Prostate gland (tissue), 2 donors: ENCODE measurements at places on chromosomes 2 and 18.

GRCh38 chr18:12747530-12748315 lies 44.9 kb downstream of the PSMG2 start:
- no peak for DNase-seq

- DNase-seq, result peak; percentile 12
These were observed 594.3 kb upstream of the NETO1 start for GRCh38 chr18:73462092-73462491.

GRCh38 chr2:23789012-23789411 lies 137.9 kb downstream of the ATAD2B start:
- no peak for DNase-seq

GRCh38 chr2:236162882-236163470 lies 5.2 kb downstream of the GBX2 start:
- no peak for DNase-seq

- no peak for DNase-seq
These were observed 257.7 kb upstream of the MYT1L start for GRCh38 chr2:2588777-2589176.

DNA sequence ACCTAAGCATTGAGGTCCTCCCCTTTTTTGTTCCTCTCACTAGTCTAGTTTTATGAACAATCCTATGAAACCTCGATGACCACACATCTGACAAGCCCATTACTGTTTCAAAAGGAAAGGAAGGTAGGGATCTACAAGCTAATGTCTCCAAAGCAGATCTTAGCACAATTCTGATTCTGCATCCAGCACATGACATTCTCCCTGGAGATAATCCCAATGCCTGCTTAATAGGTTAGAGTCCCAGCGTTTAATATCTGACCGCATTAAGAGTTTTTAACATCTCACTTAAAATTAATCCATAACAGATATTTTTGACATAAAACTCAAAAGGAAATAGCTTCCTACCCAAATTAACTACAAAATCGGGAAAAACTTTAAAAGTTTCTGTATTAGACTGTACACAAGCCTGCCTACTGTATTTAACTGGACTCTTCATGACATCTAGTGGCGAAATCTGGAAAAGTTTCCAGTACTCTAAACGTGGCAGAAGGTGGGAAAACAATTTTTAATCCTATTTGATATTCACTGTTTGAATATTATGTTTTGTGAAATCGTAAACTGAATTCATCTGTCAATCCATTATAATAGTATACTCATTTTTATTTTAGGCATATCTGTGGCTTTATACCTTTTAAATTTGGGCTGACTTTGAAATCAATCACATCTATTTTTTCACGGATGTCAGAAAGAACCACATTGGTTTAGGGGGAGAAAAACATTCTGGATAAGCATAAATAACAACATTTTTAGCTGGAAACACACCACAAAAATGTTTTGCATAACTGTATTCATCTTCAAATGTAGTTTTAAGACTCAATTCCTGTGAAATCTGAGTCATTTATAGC lies 62.4 kb downstream of the TXNL1 start:
- DNase-seq, result no peak

GRCh38 chr2:116717832-116718231 lies 1096.7 kb upstream of the DDX18 start:
- DNase-seq, result no peak

- no peak for DNase-seq
These were observed 47.9 kb downstream of the HADHB start for GRCh38 chr2:26292646-26293045.

GRCh38 chr2:53231908-53232307 lies 535.7 kb upstream of the CHAC2 start:
- no peak for DNase-seq

- no peak for DNase-seq
These were observed 19.3 kb upstream of the CTIF start for GRCh38 chr18:48519431-48520100.

DNA sequence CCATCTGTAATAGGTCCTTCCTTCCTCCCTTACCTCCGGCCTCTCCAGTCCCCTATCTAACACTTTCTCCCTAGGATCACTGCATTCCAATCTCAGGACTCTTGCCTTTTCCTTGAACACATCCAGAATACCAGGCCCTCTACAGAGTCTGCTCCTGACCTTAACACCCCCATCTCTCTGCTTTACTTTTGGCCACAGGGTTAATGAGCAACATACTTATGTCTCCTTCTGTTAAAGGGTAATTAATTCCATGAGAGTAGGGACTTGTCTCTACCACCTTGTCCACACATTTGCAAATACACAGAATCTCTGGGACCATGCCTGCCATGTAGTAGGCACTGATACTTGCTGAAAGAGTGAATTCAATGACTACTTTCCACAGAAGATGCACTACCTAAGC lies 94.9 kb downstream of the COBLL1 start:
- no peak for DNase-seq

DNA sequence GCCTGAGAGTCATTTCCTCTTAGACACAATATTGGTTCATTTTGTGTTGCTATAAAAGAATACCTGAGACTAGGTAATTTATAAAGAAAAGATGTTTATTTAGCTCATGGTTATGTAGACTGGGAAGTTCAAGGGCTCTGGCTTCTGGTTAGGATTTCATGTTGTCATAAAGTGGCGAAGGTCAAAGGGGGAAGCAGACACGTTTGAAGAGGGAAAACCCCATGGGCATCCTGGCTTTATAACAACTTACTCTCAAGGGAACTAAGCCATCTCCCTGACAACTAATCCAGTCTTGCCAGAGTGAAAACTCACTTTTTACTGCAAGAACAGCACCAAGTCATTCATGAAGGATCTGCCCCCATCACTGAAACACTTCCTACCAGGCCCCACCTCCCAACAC lies 89.7 kb upstream of the RNF152 start:
- DNase-seq, result no peak

DNA sequence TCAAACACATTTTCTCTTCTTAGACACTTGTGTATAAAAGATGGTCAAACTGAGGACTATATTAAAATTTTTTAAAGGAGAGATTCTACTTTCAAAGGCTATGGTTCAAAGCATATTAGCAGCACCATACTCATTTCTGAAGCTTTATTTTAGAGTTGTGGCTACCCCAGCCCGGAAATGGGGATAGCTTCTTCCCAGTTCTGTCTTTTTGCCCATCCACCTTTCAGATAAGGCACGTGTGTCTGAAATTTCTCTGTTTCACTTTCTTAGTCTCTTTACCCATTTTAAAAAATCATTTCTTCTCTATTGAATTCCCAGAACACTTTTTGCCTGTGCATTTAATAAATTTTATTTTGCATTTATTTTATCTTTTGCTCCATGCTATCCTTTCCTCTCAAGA lies 431.5 kb downstream of the RNF144A start:
- DNase-seq, result no peak

- DNase-seq, result no peak
These were observed 50.0 kb upstream of the ZFP36L2 start for GRCh38 chr2:43276266-43276941.

DNA sequence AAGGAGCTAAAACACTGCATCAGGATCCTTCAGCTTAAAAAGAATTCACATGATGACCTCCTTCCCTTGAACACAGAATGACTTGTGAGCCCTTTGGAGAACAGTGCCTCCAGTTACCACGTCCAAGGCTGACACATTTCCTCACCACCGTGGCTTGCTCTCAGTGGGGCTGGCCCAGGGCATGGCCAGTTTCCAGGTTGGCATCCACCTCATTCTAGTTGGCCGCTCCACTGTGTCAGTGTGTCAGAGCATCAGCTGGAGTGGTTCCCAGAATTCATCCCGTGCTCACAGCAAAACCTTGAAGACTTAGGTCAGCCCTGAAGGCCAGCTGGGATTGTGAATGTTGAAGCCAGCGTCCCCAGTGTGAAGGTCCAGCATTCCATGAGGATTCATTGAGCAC lies 158.5 kb downstream of the INSIG2 start:
- DNase-seq, result no peak

DNA sequence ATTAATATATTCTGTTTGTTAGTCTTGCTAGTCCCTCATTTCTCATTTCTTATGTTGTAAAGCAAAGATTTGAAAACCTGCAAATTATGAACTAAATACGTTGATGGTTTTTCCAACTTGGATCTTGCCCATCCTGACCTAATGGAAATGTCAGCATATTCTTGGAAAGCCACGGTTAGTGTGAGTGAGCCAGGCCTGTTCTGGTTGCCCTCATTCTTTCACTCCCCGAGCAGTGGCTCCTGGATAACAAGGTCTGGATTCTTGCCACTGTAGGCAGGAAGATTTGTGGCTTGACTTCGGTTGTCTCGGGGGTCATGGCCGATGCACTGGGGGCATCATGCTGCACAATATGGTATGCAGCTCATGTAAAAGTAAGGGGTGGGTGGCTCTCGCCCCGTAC lies 359.1 kb downstream of the MEIS1 start:
- no peak for DNase-seq

- DNase-seq, result no peak
These were observed 63.9 kb upstream of the ACVR1 start for GRCh38 chr2:157940024-157940423.

DNA sequence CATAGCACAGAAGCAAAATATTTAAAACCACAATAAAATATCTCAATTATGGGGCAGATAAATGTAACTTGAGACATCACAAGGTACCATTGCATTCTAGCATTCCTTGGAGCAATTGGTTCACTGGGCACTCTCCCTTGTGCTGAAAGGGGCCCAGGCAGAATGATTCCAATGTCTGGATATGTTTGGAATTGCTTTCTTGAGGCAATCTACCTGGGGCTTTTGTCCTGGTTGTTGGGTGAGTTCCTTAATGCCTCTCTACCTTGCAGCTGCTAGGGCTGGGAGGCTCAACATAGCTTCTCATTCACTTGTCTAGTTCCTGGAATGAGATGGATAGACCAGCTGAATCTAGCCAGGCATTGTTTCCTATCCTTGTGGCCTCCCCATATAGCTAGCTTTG lies 539.6 kb upstream of the FSHR start:
- no peak for DNase-seq

DNA sequence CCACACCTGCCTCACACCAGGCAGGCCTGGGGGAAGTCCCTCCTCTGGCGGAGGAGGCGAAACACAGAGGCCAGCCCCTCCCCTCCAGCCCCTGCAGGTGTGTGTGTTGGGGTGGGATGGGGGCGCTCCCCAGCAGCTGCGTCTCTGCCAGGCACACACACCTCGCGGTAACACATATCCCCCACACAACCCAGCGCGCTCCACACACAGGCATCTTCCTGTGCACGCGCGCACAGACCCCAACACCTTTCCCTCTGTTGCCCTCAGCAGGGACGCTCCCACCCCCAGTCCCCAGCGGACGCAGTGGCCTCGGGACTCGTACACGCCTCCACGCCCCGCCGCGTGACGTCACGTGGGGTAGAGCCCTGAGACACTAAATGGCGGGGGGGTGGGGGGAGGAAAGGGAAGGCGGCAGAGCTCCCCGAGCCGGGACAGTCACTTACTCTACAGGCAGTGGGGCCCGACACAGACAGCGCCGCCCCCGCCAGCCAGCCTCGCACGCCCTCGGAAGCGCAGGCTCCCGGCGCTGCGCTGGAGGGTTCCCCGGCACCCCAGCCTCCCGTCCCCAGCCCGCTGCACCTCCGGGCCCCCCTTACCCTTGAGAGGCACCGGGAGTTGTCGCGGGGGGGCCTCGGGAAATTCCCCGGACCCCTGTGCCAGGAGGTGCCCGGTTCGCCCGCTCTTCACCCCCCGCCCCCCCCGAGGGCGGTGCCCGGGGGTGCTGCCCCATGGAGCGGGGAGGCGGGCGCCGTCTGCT lies at the start of gene WNT10A:
WNT10A (plus strand) TSS at position 751 of the 757 bp plus-strand sequence. CDS start 144 bp downstream, outside the sequence.
- no peak for DNase-seq

- no peak for DNase-seq
These were observed 241.8 kb downstream of the PTH2R start for GRCh38 chr2:208648368-208648767.

DNA sequence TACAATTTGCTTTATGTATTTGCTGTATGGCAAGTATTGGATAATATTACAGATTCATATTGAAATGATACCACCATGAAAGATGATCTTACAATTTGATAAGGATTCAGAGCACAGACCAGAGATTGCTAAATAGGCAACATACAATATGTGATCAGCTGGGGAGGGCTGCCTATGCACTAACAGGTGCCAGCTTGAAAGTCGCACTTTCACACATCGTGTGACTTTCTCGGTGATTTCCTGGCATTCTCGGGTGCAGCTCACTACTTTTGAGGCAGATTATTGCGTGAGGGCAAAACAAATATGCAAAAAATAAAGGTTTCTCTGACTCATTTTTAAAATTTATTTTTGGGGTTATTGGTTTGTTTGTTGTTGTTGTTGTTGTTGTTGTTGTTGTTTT lies 36.0 kb downstream of the RBMS1 start:
- no peak for DNase-seq

DNA sequence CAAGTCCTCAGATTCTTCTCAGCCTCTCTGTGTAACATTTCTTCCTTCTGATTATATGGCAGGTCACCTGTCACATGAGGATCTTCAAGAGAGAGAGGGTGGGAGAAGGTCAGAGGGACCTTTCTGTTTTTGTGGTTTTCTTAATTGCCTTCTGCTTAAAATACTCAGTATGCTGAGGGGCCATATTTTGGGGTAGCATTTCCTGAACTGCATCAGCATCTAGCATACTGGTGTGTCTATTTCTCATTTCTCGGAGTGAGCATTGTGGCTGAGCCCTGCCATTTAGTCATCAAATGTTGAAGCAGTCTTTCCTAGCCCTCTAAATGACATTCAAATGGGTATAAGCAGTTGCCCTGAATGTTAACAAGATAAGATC lies 162.7 kb downstream of the MYO3B start:
- no peak for DNase-seq

DNA sequence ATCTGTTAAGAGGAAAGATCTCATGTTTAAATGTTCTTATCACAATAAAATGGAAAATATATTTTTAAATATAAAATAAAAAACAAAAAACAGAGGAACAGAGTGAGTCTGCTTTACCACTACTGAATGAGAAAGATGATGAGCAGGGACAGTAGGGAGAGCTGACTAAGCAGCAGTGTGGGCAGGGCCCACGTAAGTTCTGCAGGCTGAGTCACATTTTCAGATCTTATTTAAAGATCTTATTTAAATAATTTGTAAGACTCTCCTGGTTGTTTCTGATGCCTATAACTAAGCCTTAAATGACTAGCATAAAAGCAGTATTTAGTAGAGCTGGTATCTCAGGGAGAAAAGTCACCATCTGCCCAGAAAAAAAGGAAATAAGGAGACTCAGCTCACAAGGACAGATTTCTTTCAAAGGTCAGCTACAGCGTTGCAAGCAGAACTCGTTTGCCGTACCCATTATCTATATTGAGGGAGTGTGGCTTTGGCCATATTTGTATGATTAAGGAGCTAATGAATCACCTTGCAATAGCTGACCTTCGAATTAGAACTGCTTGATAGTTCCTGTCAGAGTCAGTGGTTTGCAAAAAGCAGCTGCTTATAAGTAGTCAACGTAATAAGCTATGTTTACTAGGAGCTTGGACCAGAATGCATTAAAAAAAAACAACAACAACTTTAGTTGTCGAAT lies 322.1 kb upstream of the CHAC2 start:
- no peak for DNase-seq

DNA sequence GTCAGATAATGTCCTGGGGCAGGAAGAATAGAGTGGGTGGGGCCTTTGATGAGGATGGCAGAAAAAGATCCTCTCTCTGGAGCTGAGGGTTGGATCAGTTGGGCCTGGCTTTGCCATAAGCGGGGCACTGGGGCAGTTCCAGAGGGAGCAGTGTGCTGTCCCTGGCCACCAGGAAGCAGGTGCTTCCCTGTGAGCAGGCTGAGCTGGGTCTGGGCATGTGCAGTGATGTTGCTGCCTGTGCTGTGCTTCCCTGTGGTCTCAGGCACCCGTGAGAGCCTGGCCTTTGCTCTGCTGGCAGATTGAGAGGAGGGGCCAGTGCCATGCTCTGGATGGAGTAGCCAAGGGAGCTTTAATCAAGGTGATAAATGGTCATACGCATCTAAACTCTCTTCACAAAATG lies 14.6 kb upstream of the NPPC start:
- DNase-seq, result no peak

GRCh38 chr2:101063352-101064124 lies 61.4 kb downstream of the RPL31 start:
- no peak for DNase-seq
